Activated naive CD4-positive, alpha-beta T cell treated with anti-CD3 and anti-CD28 coated beads for 36 hours (primary cell): ENCODE measurements at places on chromosomes 3 and 15. TPM values are rescaled to one million over a fixed set of nuclear protein-coding genes. Genes with fewer than 3 reads are reported as not detected.

- no peaks in the 10 kb centered on the region for H3K4me1 ChIP-seq
- H3K4me3 ChIP-seq = no peak overlapping the region
- H3K27me3 ChIP-seq = peaks cover 2% of the 10 kb centered on the region
- no peak overlapping the region for H3K27ac ChIP-seq
- no peaks in the 10 kb centered on the region for H3K36me3 ChIP-seq
Measured at GRCh38 chr3:58704745-58705144, 38.2 kb upstream of the FAM3D start.

GRCh38 chr15:27702581-27702980 lies 396.5 kb downstream of the OCA2 start:
- H3K4me1 ChIP-seq = no peaks in the 10 kb centered on the region
- no peaks in the 10 kb centered on the region for H3K27me3 ChIP-seq
- H3K27ac ChIP-seq = no peak overlapping the region
- no peak for DNase-seq
- no peak overlapping the region for H3K4me3 ChIP-seq
- H3K36me3 ChIP-seq = no peaks in the 10 kb centered on the region

DNA sequence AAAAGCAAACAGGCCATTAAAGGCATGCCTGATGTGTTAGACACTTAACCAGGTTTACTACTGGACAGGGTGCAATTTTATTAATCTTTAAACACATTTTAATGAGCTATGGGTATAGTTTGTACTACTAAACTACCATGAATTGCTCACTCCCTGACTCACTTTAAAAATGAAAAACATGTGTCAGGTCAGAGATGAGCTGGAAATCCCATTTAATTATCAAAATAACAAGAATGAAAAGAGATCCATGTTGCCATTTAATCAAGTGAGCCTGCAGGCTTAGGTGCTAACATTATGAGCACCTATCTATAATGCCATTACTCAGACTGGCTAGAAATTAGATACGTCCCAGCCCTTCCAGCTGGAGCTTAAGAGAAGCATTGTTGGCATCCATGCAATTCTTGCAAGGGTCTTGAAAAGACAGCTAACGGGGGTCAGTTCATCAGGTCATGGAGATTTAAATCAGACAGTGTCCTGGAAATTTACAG lies 224.4 kb downstream of the THRB start:
- H3K4me3 ChIP-seq = no peak overlapping the region
- H3K4me1 ChIP-seq = no peaks in the 10 kb centered on the region
- DNase-seq = no peak
- H3K36me3 ChIP-seq = no peaks in the 10 kb centered on the region
- H3K27ac ChIP-seq = no peak overlapping the region
- peaks cover under 1% of the 10 kb centered on the region for H3K27me3 ChIP-seq

DNA sequence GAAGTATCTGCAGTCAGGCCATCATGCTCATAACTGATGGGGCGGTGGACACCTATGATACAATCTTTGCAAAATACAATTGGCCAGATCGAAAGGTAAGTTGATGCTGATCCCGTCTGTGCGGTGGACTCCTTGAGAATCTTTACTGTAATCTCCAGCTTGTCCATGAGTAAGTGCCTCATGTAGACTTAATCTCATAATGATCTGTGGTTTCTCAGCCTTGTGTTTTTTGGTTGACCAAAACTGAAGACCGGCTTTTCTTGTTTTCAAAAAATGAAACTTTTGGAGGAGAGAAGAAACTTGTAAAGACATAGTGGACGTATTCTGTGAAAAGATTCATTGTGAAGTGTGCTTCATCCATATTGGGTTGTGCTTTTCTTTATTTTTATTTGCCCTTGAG lies 285.7 kb downstream of the LRTM1 start:
- no peak overlapping the region for H3K4me3 ChIP-seq
- no peak overlapping the region for H3K27ac ChIP-seq
- DNase-seq = no peak
- H3K4me1 ChIP-seq = no peaks in the 10 kb centered on the region
- no peaks in the 10 kb centered on the region for H3K36me3 ChIP-seq

DNA sequence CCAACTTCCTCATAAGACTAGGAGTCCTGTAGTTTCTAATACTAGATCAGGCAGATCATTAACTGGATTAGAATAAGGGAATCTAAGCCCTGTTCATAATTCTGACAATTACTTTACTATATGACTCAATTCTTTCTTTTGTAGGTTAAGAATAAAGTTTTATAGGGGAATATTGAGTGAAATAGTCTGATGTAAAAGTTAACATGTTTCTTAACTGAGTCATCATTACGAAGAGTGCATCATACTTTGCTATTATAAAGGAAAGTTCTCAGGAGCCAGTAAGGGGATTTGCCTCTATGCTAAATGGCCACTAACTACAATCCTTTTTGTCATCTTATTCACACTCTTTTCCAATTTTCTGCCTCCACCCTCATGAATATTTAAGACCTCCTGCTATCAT lies 63.1 kb downstream of the POLQ start:
- H3K36me3 ChIP-seq = peaks cover 30% of the 10 kb centered on the region
- peaks cover 5% of the 10 kb centered on the region for H3K4me1 ChIP-seq
- no peak overlapping the region for H3K27ac ChIP-seq
- H3K4me3 ChIP-seq = no peak overlapping the region
- no peaks in the 10 kb centered on the region for H3K27me3 ChIP-seq

DNA sequence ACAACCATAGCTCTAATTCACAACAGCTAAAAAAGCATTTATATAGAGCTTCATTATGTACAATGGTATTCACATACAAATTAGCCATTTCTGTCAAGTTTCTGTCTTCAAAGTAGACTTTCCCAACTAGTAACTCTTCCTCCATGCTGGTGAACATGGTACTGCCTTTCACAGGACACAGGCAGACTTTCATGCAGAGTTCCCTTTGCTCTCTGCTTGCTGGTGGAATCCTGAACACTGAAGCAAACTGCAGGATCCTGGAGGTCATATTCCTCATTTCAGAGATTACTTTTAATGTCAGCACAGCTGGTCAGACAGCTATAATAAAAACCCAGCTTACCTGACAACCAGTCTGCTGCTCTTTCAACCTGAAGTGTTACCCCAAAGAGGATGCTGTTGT lies 53.6 kb downstream of the TASOR start:
- no peak for DNase-seq
- H3K4me3 ChIP-seq = no peak overlapping the region
- peak overlapping the region; percentile 44 for H3K27ac ChIP-seq
- no peaks in the 10 kb centered on the region for H3K4me1 ChIP-seq
- no peaks in the 10 kb centered on the region for H3K27me3 ChIP-seq

- H3K4me3 ChIP-seq = no peak overlapping the region
- H3K36me3 ChIP-seq = no peaks in the 10 kb centered on the region
- H3K27ac ChIP-seq = no peak overlapping the region
- no peaks in the 10 kb centered on the region for H3K4me1 ChIP-seq
- peaks cover 18% of the 10 kb centered on the region for H3K27me3 ChIP-seq
- DNase-seq = no peak
Measured at GRCh38 chr3:102307442-102307841, 127.4 kb upstream of the ZPLD1 start.

The CACNA2D3 gene
- total RNA-seq = not detected
